PC-9 (cell line): ENCODE measurements at places on chromosomes 5 and 9. TPM values are rescaled to one million over a fixed set of nuclear protein-coding genes. Genes with fewer than 3 reads are reported as not detected.

- H3K36me3 ChIP-seq: no peaks in the 10 kb centered on the region
- H3K4me3 ChIP-seq: no peak overlapping the region
- no peaks in the 10 kb centered on the region for H3K27me3 ChIP-seq
- no peak for DNase-seq
- peaks cover 40% of the 10 kb centered on the region for H3K4me1 ChIP-seq
- no peak overlapping the region for H3K27ac ChIP-seq
Observed at GRCh38 chr9:89529243-89530035, 31.5 kb upstream of the SEMA4D start.

Gene DOCK2
- 0.18 and 0.41 TPM in 2 replicates for total RNA-seq

DNA sequence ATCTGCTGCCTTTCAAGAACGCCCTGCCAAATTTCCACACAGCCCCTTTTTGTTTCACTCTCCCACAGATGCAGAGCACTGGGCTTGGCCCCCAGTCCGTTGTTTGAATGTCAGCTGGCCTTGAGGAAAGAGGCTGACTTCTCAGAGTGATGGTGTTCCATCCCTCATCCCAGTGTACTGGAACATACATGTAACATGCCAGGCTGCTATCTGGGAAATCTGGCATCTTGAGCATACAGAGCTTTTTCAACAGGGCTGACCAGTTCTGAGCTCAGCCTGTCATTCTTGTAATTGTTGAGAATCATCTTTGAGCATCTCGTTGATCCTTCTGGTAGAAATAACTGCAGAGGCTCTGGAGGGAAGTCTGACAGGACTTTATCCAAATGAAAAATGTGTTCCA lies 2.8 kb downstream of the GALNT10 start:
- H3K36me3 ChIP-seq: peaks cover 10% of the 10 kb centered on the region; the same call in 1 of the 2 replicates
- DNase-seq: no peak
- no peaks in the 10 kb centered on the region for H3K27me3 ChIP-seq

GRCh38 chr5:150213530-150213929 lies 23.7 kb downstream of the SLC6A7 start:
- no peaks in the 10 kb centered on the region for H3K27me3 ChIP-seq
- no peaks in the 10 kb centered on the region for H3K36me3 ChIP-seq
- no peak for DNase-seq
- H3K27ac ChIP-seq: no peak overlapping the region

Gene NIPBL
- total RNA-seq: 83.8 and 124 TPM in 2 replicates
